ENCODE measurements at places on chromosomes 6 and 20.

DNA sequence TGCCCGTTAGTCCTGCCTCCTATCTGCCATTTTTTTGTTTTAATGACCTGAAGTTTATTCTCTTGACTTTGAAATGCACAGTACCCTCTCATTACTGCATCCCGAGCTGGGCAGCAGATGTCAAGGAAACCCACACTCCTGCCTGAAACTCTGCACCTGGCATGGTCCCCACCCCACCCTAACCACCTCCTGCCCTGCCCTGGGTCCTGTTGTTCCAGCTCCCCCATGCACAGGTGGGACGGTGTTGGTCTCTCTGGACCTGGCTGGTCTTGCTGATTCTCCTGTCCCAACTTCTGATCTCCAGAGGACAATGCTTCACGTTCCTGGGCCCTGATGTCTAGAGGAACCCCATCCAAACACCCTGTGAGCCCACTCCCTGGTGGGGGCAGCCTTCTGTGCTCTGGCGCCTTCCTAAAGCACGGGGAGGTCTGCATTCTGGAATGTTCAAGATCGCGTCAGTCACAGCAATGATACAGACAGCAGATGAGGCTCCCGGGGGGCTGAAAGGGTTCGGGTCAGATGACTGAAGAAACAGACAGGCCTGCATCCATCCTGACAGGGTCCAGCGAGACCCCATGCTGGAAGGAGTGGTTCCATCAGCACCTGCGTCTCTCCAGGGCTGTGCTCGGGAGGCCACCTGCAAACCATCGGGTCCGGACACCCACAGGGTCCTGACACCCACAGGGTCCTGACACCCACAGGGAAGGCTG lies 73.6 kb downstream of the ERMARD start:
- no peak for DNase-seq

GRCh38 chr6:16184129-16184528 lies 54.3 kb upstream of the GMPR start:
- peak; percentile 19 for DNase-seq

DNA sequence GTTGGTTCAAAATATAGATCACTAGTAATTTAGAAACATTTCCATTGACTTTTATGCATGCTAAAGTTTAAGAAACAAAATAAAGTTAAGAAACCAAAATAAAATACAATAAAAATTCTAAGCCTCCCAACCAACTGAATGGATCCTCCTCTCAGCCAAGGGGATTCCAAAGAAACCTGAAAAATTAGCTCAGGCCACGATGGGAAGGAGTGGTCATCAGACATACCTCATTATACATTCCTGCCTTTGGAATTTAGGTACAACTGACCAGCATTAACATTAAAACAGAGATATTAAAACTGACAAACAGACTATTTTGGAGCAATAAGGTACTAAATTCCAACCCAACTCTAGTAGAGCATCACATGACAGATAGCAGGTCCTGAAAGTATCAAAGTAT lies 275.2 kb downstream of the PKHD1 start:
- no peak for DNase-seq

- no peak for DNase-seq
Measured at GRCh38 chr6:43716099-43716498, 28.5 kb upstream of the MRPS18A start.

DNA sequence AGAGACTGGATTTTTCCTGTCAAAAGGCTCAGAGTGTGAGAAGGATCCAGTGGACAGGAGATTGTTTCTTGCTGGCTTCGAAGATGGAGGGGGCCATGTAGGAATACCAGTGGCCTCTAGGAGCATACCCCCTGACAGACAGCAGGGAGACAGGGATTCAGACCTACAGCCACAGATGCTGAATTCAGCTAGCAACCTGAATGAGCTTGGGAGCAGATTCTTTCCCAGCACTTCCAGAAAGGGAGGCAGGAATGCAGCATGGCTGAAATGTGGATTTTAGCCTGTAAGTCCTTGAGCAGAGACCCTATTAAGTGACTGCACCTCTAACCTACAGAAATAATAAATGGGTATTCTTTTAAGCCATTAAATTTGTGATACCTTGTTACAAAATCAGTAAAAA lies 44.6 kb downstream of the STXBP5 start:
- no peak for DNase-seq

Data from fibroblast of skin of right biceps (primary cell).